Progenitor cell of endocrine pancreas (in vitro differentiated cells): ENCODE measurements at places on chromosomes 2 and 18.
A peak's percentile ranks its signal among the peaks of the same experiment; 100 is the strongest.

- DNase-seq, result peak; percentile 30
Measured at GRCh38 chr2:232927793-232928550, 57.9 kb downstream of the SNORC start.

- no peak for DNase-seq
Measured at GRCh38 chr18:41134426-41134825, 820.6 kb upstream of the PIK3C3 start.

GRCh38 chr2:53562407-53562806, 205.2 kb upstream of the CHAC2 start:
- DNase-seq, result no peak

DNA sequence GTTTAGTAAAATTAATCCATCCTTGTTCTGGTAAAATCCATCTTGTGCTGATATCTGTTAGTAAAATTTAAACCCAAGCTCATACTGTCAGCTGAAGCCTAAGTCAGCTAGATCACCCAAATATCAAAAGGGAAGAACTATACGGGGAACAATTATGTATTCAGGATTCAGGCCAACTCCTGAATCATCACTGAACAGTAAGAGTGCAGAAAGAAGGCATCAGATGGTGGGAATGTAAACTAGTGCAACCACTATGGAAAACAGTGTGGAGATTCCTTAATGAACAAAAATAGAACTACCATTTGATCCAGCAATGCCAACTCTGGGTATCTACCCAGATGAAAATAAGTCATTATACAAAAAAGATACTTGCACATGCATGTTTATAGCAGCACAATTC, 81.8 kb downstream of the RAPGEF4 start:
- no peak for DNase-seq

GRCh38 chr18:49238433-49239042, 221.9 kb downstream of the DYM start:
- no peak for DNase-seq

DNA sequence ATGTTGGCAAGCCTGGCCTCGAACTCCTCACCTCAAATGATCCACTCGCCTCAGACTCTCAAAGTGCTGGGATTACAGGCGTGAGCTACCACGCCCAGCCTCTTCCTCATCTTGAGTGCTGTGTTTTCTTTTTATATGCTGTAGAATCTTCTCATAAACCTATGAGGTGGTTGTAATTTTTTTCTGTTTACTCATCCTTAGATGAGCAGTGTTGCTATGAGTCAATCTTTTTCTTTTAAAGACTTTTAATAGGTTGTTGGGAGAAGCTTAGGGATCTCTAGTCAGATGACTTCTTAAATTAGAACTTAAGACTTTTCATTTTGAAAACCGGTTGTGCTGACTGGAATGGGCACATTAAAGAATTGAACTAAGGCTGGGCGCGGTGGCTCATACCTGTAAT, 8.7 kb upstream of the AAK1 start:
- DNase-seq, result no peak

DNA sequence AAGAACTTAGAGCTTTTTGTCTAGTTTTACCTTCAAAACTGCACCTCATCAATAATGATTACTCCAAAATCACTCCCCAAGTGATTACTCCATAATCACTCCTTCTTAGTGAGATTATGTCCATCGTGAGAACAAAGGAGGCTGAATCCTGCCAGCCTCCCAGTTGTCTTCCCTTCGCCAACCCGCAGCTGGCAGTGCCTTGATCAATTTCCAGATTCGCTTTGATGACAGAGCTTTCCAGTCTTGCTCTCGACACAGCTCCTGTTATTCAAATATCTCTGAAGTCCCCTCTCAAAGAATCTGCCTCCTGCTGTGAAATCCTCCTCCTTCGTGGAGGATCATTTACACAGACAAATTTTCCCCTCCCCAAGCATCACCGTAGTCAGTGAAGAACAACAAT, 237.7 kb downstream of the EIPR1 start:
- no peak for DNase-seq

DNA sequence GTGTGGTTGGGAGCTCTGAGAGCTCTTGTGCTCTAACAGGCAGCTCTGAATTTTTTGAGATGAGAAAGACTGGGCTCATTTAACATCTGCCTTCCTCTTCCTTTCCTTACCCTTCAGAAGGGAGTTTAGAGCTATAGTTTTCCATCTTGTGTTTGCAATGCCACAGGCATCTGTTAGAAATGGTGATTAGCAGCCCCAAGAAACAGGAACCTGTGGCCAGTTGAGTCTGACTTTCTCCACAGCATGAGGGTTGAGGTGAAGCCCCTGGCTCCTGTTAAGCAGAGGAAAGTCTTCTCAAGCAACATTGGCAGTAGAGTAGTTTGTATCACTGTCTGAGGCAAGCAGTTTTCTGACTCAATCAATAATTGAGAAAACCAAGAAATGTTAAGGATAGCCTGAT, 577.4 kb downstream of the ZEB2 start:
- no peak for DNase-seq

- DNase-seq, result peak; percentile 55
Measured at GRCh38 chr18:26089293-26090129, 902 bp downstream of the SS18 start.

- no peak for DNase-seq
Measured at GRCh38 chr2:217614498-217614897, 388.3 kb downstream of the TNS1 start.

DNA sequence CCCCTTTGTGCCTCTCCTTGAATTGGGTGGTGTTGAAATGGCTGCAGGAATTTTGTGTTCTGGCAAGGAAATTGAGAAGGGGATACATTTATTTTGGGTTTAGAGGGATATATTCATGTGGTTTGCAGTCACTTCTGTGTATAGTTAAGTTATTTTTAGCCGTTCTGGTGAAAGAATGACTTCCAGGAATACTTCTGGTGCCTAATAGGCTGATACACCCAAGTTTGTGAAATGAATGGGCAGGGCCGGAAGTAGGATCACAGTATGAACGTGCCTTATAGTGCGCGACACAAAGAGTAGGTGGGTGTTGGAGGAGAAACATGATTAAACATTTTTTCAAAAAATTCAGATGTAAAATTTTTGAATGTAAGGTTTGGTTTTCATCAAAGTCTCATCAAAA, 168.6 kb upstream of the ATP5MC3 start:
- DNase-seq, result no peak

DNA sequence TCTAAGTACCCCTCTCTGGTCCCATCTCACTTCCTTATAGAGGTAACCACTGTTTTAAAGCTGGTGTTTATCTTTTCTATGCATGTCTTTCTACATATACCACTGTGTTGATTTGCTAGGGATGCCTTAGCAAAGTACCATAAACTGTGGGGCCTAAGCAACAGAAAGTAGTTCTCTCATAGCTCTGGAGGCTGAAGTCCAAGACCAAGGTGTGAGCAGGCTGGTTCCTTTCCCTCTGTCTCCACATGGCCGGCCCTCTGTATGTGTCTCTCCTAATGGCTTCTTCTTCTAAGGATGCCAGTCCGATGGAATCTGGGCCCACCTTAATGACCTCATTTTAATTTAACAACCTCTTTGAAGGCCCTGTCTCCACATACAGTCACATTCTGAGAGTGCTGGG, 40.8 kb upstream of the ROCK2 start:
- no peak for DNase-seq

DNA sequence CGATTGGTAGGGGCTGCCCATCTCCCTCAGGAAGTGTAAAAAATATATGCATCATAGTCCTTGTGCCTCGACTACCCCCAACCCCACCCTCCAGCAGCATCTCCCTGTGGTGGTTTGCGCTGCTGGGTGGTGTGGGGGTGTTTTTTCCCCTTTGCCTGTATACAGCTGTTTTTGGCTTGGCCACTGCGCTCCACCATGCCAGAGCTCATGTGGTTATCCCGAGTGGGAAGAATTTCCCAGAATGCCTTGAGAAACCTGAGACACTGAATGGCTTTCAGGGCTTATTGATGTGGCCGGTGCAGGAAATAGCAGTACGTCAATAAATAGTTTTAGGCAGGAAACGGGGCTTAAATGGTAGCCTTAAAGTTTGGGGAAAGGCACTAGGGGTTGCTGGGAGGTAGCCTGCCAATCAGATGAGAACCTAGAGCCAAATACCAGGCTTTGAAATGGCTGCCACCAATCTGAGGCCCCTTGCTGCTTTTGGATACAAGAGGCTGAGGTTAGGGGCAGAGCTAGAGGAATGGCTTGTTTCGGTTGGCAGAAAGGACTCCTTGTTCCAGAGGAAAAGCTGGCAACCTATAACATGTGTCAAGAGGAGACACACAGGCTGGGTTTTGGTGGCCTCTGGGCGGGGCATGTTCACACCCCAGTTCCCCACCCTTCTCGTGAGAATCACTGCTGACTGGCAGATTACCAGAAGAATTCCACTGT, 144.1 kb downstream of the SMAD7 start:
- no peak for DNase-seq

DNA sequence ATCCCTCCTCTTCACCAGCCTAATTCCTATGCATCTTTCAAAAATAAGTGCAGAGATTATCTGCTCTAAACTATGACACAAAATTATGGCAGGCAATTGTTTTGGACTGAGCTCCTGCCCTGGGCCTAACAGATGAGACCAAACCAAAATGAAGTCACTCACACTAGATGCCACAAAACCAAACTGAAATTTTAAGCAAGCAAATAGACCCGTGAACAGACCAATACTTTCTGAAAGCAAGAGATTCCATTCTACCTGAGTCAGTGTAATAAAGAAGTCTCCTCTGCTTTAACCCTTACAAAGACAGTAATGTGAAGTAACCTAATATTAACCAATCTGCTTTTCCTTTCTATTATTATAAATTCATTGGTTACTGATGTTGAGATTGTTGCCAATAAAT, 84.3 kb downstream of the RIT2 start:
- no peak for DNase-seq

DNA sequence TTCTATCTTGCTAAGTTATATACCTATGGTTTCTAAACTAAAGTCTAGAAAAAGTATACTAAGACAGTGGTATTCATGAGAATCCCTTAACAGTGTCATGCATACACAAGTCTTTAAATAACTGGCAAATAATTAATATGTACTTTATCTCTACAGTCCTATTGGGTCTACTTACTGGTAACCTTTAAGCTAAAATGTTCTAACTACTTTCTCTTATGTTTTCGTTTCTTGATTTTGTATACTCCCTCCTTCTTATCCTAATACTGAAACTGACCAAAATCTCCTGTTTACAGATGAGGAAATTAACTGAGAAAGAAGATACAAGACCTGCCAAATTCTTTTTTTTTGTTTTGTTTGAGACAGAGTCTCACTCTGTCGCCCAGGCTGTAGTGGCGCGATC, 74.6 kb downstream of the CCDC88A start:
- no peak for DNase-seq

- DNase-seq, result no peak
Measured at GRCh38 chr2:174344716-174345461, 10.1 kb downstream of the SP9 start.

GRCh38 chr18:28691496-28691840, 514.5 kb upstream of the CDH2 start:
- DNase-seq, result no peak

DNA sequence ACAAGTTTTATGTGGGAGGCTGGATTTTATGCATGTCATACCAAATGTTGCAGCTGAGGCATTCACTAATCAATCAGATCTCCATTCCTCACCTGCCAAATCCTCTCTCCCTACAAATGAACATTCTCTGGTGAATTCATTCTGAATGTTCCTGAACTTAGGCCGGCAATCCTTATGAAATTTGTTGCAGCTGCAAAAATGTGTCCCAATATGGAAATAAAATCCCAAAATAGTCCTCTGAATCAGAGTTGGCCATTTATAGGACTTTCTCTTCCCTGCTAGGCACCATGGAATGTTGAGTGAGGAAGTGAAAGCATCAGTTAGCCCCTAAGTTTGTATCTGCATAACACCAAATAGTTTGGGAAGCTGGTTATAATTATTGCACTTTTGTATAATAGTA, 25.6 kb downstream of the GCA start:
- DNase-seq, result no peak

DNA sequence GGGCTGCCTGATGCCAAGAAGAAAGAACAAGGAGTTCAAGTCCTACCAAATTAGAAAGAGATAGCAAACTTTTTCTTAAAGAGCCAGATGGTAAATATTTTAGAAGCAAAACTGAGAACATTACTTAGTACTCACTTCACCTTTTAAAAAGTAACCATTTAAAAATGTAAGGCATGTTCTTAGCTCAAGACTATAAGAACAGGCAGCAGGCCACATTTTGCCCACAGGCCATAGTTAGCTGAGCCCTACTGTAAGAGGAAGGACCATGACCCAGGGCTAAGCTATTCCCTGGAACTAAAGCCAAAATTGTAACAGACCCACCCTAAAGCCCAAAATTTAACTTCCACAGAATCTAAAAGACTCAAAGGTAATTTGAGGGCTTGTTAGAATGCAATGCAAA, 31.3 kb downstream of the USP40 start:
- no peak for DNase-seq

- DNase-seq, result no peak
Measured at GRCh38 chr2:231486851-231487596, 22.7 kb upstream of the NCL start.

GRCh38 chr18:68727506-68727905, 12.6 kb upstream of the TMX3 start:
- no peak for DNase-seq

- DNase-seq, result no peak
Measured at GRCh38 chr2:237153181-237153580, 67.5 kb downstream of the COPS8 start.

DNA sequence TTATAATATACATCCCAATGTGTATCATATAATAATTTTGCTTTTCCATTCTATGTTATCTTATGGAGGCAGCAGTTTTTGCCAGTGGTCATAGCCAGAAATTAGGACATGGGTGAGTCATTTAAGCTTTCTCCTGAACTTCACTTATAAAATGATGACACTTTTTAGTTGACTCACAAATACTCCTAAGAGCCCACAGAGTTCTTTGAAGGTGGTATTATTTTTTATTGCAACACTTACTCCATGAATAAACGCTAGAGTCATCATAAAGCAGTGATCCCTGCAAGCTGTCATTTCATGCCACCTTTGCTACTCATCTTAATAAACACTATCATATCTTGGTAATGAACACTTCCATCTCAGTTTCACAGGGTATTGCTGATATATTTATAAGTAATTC, 69.9 kb upstream of the MAPRE2 start:
- DNase-seq, result no peak
